ENCODE measurements at places on chromosomes 12 and 14.

DNA sequence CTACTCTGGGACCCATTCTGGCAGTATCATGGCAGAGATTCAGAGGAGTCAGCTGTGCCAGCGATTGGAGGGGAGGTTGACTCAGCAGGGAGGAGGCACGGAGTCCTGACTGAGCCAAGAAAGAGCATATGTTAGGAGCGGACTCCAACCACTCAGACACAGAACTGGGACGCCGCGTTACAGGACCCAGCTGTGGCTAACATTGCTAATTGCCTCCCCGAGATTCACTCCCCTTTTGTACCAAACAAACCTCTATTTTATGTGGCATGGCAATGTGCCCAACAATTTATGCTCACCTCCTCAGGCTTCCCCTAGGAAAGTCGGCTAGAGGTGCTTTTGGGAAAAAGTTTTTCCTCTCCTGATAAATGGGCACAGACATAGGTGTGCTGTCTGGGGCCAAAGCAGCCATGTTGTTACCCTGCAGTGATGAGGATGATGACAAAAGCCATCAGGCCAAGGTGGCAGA is 15.2 kb upstream of the CLIP1 start:
- DNase-seq = no peak

DNA sequence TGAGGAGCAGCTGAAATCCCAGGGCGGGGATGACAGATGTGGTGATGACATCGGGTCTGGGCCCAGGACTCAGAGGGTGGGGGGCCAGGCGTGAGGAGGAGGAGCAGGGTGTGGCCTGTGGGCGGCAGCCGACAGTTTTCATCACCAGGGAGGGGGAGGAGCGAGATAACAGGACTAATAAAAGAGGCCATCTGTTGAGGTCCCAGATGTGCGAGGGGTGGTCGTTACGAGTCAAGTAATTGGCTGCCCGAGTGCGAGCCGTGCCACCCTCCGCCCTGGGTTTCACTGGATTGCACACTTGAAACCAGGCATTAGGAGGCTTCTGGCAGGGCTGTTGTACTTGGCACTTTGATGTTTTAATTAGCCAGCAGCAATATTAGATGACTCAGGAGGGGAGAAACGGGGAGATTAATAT is 67.2 kb downstream of the NOS1 start:
- DNase-seq = no peak

DNA sequence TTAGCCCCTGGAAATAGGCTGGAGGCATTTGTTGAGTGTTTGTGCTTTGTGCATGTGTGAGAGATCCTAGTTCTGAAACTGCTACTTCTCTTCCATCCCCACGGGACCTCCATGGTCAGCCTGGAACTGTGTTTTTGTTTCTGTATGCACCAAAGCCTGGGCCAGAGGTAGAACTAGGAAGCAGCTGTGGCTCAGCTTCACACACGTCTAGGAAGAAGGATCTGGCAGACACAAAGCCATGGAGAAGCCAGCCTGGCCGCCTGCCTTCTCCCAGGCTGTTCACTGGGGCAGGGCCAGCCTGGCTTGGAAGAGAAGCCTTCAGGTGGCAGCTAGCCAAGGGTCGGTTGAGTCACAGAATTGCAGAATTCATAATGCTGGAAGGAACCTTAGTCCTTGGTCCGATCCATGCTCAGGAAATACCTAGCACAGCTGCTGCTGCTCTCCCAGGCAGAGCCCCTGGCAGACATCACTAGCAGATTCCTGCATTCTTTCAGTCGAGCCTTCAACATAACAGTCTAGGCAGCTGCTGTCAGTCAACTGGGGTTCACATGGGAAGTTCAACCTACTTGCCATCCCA is 27.0 kb downstream of the RIN3 start:
- no peak for DNase-seq

DNA sequence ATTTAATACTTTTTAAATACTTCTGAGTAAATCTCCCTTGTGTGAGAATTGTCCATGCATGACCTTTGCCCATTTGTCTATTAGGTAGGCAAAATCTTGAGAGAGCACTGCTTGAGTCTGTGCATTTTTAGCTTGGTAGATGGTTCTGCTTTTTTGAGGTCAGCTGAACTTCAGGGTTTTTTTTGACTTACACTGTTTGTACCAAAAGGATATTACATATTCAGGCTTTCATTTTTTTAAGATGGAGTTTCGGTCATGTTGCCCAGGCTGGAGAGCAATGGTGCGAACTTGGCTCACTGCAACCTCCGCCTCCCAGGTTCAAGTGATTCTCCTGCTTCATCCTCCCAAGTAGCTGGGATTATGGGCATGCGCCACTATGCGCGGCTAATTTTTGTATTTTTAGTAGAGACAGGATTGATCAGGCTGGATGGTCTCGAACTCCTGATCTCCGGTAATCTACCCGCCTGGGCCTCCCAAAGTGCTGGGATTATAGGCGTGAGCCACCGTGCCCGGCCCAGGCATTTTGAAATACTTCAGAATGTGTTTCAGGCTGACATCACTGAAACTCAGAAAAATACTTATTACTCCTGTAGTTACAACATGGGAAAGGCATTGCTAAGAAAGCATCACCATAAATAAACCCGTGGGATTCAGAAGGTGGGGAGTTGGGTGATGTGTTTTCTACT is 11.1 kb downstream of the RASSF3 start:
- DNase-seq = no peak

- no peak for DNase-seq
Observed at GRCh38 chr12:130876297-130876696, 4.4 kb downstream of the RAN start.

DNA sequence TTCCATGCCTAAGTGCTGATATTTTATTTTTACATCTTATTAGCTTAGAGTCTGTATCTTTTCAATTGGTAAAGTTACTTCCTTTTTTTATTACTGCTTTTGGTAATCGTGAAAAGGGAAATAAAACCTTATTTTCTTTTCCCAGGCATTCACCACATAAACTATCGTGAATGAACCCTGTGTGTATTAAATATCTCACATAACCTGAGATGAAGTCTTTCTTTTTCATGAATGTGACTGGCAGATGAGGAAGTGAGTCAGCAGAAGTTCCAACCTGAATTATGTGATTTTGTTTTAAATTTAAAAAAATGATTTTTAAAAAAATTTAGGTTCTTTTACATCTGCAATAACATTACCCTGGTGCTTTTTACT is 26.0 kb downstream of the MYBPC1 start:
- DNase-seq = no peak

DNA sequence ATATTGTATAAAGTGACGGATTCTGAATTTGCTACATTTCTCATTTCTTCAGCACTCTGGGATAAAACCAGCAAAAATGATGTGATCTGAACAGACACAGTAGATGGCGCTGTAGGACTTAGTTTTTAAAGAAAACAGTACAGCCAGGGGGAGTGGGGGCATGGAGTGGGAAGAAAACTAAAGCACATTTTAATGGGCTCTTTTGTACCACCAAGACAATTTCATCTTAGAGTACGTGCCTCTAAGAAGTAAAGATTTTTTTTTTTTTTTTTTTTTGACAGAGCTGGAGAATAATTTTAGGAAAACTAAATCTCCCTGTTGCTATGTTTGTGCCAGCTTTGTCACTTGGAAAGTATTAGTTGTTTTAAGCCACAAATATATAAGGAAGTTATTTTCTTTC is 124.4 kb downstream of the RAD51B start:
- DNase-seq = peak; percentile 47

- no peak for DNase-seq
Observed at GRCh38 chr12:132314516-132315233, 14.7 kb downstream of the GALNT9 start.

DNA sequence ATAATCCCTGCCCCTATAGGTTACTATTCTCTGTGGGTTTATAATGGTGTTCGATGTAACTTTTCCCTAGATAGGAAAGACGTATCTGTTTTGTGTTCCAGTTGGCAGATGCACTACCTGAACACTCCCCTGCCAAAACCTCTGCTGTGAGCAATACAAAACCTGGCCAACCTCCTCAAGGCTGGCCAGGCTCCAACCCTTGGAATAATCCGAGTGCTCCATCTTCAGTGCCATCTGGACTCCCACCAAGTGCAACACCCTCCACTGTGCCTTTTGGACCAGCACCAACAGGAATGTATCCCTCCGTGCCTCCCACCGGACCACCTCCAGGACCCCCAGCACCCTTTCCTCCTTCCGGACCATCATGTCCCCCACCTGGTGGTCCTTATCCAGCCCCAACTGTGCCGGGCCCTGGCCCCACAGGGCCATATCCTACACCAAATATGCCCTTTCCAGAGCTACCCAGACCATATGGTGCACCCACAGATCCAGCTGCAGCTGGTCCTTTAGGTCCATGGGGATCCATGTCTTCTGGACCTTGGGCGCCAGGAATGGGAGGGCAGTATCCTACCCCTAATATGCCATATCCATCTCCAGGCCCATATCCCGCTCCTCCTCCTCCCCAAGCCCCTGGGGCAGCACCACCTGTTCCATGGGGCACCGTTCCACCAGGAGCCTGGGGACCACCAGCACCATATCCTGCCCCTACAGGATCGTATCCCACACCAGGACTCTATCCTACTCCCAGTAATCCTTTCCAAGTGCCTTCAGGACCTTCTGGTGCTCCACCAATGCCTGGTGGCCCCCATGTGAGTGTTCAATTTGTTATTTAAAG is 11.3 kb downstream of the MAPK1IP1L start:
- DNase-seq = no peak

DNA sequence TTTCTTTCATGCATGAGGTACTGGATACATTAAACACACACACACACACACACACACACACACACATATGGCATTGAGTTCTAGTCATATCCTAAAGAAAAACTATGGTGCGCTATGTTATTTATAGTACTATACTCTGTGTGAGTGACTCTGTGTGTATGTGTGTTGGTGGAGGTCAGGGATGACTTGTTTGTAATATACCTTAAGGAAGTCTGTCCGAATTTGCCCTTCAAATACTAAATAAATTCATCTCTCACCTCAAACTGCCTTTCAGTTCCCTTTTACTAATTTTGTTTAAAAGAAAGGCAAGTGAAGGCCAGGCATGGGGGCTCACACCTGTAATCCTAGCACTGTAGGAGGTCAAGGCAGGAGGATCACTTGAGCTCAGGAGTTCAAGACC is 2.1 kb upstream of the AKAP5 start:
- DNase-seq = no peak

DNA sequence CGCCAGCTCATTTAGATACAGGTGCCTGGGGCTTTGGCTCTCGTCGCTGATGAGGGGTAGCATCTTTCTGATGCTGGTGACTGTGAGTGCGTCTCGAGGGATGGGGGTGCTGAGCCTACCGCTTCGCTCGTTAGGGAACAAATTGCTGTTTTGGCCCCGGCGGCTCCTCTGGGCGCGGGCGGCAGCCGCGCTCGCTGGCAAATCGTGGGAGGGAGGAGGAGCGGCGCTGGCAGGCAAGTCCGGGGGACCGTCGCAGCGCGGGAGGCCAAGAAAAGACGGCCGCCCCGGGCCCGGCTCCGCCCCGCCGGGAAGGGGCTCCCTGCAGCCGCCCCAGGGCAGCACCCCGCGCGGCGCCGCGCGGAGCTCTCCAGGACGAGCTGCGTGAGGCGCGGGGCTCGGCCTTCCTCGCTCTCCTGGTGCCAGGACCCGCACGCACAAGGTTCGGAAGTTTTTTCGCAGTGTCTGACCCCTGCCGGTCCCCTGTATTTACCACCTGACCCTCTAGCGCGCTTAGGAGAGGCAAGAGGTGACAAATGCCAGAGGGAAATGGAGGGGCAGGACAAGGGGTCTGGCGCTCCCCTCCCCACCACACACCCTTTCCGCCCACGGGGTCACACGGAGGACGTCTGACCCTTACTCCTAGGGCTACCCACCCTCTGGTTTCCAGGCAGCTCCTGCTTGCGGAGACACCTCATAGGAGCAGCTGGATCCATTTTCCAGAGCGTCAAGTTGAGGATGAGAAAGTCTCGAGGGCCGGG is 899 bp upstream of the KCNH3 start:
- peak; percentile 46 for DNase-seq

DNA sequence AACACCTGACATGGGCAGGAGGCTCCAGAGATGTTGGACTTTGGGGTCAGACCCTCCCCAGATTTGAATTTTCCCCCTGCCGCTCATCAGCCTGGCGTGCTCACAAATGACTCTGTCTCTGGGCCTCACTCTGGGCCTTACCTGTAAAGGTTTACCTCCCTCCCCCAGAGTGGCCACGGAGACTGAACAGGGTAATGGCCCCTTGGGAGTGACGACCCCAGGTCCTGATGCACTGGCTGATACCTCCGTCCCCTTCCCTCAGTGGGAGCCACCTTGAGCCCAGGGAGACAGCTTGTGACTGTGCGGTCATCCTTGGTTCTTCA is 7.0 kb downstream of the SLC25A29 start:
- no peak for DNase-seq

DNA sequence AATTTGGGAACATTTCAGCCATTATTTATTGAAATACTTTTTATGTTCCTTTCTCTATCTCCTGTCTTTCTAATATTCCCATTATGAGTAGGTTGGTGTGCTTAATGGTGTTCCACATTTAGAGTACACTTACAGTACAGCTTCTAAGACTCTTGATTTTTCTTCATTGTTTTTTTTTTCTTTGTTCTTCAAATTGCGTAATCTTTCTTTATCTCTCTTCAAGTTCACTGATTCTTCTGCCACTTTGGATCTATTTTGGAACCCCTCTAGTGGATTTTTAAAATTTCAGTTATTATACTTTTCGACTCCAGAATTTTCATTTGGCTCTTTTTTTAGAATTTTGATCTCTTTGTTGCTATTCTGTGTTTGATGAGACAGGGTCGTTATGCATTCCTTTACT is 157.7 kb downstream of the ADGRD1 start:
- no peak for DNase-seq

Data from CD4-positive, alpha-beta memory T cell (primary cell).